Cortex of kidney (tissue), 1 donor: ENCODE measurements at places on chromosomes 11 and 22.

- DNase-seq: no peak
These were observed 7.2 kb downstream of the CLMP start for GRCh38 chr11:123187665-123188507.

DNA sequence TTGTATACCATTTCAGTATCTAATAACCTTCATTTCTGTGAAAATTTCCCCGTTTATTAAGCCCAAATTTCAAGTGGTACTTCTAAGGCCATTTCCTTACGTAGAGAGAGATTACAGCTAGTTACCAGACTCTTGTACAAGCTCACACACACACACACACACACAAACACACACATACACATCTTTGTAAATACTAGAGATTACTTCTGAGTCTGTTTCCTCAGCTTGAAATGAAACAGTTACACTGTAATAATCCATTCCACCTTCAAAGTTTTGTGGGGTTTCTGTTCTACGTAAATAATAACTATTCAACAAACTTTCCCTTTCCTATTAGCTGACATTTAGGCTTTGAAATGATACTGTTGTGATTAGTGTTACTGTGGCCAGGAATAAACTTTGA lies 6.2 kb downstream of the POGLUT3 start:
- DNase-seq: no peak

DNA sequence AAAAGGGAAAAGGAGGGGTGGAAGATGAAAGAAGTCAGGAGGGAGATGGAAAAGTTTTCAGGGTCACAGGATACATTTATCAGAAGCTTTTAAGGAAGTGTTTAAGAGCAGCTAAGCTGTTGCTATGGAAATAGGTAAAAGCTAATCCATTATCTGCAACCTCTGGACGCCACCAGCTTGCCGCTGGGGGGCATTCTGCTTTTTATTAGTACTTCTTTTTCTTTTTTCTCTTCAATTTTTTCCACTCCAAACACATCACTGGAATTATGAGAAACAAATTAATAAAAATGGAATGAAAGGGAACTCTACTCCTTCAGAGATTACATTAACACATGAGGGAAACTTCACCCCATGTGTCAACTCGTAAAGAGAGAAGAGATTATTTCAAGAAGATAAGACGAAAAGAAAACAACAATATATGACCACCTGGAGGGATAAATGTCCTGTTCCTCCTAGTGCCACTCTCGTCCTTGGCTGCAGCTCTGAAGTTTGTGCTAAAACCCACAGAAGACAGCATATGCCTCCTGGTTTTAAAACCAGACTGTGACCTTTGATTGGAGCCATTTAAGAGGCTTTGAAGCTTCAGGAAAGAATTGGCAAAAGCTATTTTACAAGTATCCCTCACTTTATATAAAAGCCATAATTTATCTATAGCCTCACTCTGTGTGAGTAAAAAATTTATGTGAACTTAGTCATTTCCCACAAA lies 972.8 kb downstream of the OPCML start:
- no peak for DNase-seq

DNA sequence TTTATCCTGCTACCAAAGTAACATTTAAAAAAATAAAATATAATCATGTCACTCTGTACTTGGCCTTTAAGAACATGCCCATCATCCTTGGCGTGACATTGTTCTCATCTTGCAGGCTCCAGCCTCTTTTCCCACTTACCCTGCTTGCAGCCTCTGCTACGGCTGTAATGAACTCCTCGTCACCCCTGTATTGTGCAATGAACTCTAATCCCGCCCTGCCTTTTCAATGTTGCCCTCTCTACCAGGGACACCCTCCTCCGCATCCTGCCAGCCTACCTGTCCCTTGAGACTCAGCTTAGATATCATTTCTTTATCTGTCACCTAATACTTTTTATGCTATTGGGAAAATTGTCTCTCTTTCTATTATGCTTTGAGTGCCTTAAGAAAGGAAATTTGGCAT lies 12.6 kb upstream of the MMP20 start:
- DNase-seq: no peak

DNA sequence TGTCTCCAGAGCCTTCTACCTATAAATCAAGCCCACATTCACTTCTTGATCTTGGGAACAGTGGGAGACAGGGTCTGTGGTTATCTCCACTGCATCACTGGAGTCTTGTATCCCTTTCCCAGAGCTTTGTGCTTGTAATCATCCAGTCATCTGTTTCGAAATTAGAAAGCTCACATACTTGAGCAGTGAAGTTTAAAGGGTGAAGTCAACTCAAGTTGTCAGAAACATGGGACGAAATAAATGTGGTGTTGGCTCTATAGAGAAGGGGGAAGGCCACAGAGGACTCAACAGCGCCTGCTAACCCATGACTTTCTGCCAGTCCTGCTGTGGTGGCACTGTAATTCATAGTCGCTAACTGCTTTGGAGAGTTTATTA lies 197.5 kb downstream of the DBX1 start:
- DNase-seq: no peak

DNA sequence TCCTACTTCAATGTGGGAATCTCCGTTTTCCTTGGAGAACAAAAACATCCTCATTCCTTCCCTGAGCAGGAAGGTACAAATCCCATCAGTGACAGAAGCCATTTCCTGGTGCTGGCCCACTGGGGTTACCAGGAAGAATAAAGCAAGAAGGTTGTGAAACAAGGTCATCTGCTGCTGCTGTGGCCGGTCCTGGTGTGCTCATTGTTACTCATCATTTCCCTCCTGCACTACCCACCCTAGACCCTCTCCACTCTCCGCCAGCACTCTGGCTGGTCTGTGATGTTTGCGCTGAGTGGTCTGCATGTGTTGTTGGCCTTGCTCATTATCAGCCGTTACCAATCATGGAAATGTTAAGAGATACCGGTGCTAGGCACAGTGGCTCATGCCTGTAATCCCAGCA lies 37.0 kb downstream of the OSBP2 start:
- DNase-seq: no peak

- no peak for DNase-seq
These were observed 9.0 kb upstream of the DRD2 start for GRCh38 chr11:113484223-113484622.

DNA sequence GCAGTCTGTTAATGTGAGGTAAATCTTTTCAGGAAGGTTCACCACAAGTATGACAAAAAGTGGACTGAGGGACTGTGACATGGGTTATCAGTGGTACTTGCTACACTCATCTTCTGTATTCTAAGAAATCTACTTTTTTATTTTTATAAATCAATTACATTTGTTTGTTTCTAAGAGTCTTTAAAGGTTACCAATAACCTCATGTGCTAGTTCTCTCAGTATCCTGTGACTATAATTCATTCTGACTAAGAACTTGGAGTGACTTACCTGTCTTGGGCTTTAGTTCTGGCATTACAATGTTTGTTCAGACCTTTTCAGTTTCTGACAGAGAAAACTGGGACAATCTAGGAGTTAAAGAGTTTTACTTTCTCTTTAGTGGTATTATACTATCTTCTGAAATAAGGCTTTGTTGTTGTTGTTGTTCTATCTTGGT lies 108.4 kb downstream of the PDE3B start:
- no peak for DNase-seq

- DNase-seq: no peak
These were observed 4.1 kb downstream of the LRRC32 start for GRCh38 chr11:76666408-76666807.

DNA sequence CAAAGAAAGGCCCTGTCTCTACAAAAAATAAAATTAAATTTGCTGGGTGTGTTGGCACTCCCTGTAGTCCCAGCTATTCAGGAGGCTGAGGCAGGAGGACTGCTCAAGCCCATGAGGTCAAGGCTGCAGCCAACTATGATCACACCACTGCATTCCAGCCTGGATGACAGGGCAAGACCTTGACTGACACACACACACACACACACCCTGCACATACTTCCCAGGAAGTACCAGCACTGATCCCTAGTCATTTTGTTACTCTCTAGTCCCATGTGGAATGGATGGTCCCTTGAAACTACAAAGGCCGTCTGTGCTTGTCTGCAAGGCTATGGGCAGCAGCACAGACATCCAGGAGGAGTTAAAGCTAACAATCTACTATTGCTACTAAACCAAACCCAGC lies 59.7 kb upstream of the CYP2D6 start:
- no peak for DNase-seq

DNA sequence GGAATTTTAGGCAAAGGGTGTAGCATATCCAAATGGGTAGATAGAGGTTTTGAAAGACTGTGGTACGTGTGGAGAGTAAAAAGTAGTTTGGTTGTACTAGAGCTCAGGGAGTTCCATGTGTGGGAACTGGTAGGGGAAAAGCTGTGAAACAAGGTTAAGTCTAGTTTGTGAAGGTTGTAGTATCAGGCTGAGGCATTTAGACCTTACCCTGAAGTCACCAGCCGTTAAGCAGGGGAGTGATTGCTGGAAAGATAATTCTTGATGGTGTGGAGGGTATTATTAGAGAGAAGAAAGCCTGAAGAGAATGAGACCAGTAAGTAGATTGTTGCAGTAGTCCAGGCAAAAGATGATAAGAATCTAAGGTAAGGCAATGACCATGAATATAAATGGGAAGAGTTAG lies 68.0 kb downstream of the RNF169 start:
- DNase-seq: no peak

- DNase-seq: no peak
These were observed 4.2 kb downstream of the MYRF start for GRCh38 chr11:61756452-61757212.

DNA sequence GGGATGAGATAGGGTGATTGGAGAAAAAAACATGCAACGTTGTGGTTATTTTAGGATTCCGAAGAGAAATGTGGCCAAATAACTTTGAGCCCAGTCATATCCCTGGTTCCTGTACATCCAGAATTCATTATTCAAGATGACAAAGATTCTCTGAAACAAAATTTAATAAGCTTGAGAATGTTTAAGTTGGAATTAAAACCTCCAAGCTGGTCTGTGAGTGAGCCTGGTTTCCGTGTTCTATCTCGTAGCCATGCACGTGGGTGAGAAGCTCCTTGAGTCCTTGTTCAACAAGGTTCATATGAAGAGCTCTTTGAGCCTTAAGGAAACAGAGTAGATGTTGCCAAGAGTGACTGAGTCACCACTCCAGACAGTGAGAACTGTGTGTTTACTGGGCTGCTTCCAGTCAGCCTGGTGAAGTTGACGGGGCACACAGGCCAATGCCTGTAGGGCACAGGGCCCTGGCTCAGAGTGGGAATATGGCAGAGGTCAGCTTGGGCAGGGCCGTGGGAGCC lies 206.5 kb downstream of the NAV2 start:
- no peak for DNase-seq

- DNase-seq: no peak
These were observed 20.7 kb upstream of the AIFM3 start for GRCh38 chr22:20946080-20946986.

DNA sequence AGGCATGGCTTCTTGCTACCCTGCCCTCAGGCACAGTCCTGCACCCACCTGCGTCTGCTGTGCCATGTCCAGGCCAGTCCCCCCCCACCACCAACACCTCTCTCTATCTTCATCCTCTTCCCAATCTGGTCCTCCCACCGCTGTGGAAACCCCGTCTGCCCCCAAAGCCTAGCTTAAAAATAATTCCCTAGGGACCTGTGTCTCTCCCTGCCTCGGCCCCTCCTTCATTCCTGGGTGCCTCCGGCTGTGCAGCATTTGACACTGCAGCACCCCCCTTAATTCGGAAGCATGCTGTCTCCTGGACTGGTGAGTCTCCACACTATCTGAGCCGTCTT lies 2.5 kb upstream of the ASCL2 start:
- no peak for DNase-seq

DNA sequence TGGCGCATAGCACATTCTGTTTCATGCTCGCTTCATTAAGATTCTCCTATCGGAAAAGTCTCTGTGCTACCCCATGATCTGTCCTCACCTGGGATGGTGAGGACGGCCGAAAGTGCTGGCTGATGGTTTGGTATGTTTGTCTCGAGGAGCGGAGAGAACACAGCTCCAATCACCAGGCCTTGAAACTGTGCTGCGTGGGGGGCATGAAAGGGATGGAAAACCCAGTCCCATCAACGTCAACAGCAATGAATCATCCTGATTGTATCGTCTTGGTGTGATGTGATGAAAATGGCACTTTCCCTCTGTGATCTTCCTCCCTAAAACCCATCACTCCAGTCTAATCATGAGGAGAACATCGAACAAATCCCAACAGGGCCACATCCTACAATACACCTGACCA lies 8.4 kb downstream of the FXYD6 start:
- DNase-seq: no peak

DNA sequence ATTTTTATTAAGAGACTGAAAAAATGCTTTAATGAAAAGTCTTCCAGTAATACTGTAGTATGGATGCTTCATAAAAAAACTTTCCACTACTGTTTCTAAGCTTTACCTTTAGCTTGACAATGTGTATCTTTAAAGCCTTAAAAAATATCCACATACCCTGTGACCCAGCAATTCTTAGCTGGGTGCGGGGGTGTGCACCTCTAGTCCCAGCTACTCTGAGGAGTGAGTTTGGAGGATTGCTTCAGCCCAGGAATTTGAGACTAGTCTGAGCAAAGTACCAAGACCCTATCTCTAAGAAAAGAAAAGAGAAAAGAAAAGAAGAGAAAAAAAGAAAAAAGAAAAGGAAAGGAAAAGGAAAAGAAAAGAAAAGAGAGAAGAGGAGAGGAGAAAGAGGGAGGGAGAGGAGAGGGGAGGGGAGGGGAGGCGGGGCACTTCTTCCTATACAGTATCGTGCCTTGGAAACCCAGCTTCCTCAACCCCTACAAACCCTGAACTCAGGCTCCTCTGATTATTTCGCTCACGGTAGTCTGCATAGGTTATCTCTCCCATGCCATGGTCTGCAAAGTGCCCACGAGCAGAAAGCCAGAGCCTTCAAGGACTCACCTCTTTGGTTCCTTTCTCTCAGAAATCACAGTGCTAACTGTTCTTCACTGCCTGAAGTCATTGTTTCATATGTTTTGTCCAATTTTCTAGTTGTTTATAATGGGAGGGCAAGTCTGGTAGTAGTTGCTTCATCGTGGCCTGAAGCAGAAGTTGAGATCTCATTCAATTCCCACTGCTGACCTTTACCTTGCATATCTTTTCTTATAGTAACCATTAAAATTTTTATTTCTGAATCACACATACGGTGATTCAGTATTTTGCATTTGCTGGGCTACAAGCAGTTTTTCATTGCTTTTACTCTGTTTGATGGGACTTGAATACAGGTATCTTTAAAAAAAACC lies 82.2 kb downstream of the FAM83F start:
- no peak for DNase-seq

- DNase-seq: no peak
These were observed 2.0 kb downstream of the SF3A1 start for GRCh38 chr22:30354644-30355043.

GRCh38 chr22:16922706-16923105 lies 85.3 kb downstream of the GAB4 start:
- no peak for DNase-seq

GRCh38 chr11:8765294-8765693 lies 82.7 kb downstream of the RPL27A start:
- no peak for DNase-seq

- DNase-seq: no peak
These were observed 26.7 kb downstream of the ALKBH3 start for GRCh38 chr11:43907028-43907975.

- DNase-seq: no peak
These were observed 6.9 kb upstream of the PSMC3 start for GRCh38 chr11:47433157-47433556.
